Breast epithelium (tissue), 4 donors: ENCODE measurements at places on chromosomes 5 and 9. TPM values are rescaled to one million over a fixed set of nuclear protein-coding genes. Genes with fewer than 3 reads are reported as not detected.

GRCh38 chr5:152593388-152593787 is 188.3 kb upstream of the NMUR2 start:
- H3K4me3 ChIP-seq: no peak overlapping the region
- no peaks in the 10 kb centered on the region for H3K36me3 ChIP-seq
- H3K4me1 ChIP-seq: no peaks in the 10 kb centered on the region
- no peak overlapping the region for H3K27ac ChIP-seq

- H3K4me3 ChIP-seq: no peak overlapping the region
- peaks cover 11% of the 10 kb centered on the region for H3K4me1 ChIP-seq
- H3K36me3 ChIP-seq: no peaks in the 10 kb centered on the region
- DNase-seq: no peak
- no peak overlapping the region for H3K27ac ChIP-seq
Observed at GRCh38 chr5:73284985-73285384, 112.0 kb downstream of the TMEM174 start.

GRCh38 chr9:122164286-122164685 is 4.6 kb downstream of the MORN5 start:
- no peak overlapping the region for H3K27ac ChIP-seq
- DNase-seq: no peak
- H3K4me3 ChIP-seq: no peak overlapping the region
- H3K27me3 ChIP-seq: no peaks in the 10 kb centered on the region
- no peaks in the 10 kb centered on the region for H3K4me1 ChIP-seq
- no peaks in the 10 kb centered on the region for H3K36me3 ChIP-seq

GRCh38 chr9:74577956-74578355 is 80.8 kb downstream of the RORB start:
- H3K27me3 ChIP-seq: no peaks in the 10 kb centered on the region
- no peaks in the 10 kb centered on the region for H3K4me1 ChIP-seq
- no peaks in the 10 kb centered on the region for H3K36me3 ChIP-seq
- no peak for DNase-seq
- no peak overlapping the region for H3K27ac ChIP-seq

- H3K27ac ChIP-seq: no peak overlapping the region
- no peaks in the 10 kb centered on the region for H3K36me3 ChIP-seq
- no peak overlapping the region for H3K4me3 ChIP-seq
- DNase-seq: no peak
- H3K4me1 ChIP-seq: no peaks in the 10 kb centered on the region
Observed at GRCh38 chr9:131942146-131942720, 137.4 kb downstream of the MED27 start.

Gene SLCO6A1
- not detected for total RNA-seq

DNA sequence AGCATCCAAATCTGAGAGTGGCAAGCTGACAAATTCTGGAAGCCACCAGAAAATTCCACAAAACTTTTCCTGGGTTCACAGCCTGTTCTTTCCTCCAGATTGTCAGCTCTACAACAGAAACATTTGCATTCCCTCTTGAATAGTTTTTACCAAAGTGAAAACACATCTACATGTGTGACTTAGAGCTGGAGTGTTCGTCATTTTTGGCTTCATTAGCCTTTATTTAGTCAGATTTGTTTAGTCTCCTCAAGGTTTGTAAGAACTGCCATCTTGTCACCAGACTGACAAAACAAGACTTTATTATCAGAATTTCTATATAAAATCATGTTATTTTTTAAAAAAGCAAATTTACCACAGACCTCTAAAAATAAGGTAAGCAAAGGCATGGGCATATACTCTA is 347.3 kb downstream of the TRIM36 start:
- H3K36me3 ChIP-seq: no peaks in the 10 kb centered on the region
- no peaks in the 10 kb centered on the region for H3K27me3 ChIP-seq
- no peak overlapping the region for H3K27ac ChIP-seq
- DNase-seq: no peak

DNA sequence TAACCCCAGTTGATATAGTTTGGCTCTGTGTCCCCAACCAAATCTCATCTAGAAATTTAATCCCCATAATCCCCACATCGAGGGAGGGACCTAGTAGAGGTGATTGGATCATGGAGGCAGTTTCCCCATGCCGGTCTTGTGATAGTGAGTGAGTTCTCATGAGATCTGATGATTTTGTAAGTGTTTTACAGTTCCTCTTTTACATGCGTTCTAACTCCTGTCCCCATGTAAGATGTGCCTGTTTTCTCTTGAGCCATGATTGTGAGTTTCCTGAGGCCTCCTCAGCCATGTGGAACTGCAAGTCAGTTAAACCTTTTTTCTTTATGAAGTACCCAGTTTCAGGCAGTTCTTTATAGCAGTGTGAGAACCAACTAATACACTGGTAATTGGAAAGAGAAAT is 73.6 kb downstream of the CDH12 start:
- H3K36me3 ChIP-seq: no peaks in the 10 kb centered on the region
- H3K27me3 ChIP-seq: no peaks in the 10 kb centered on the region
- H3K27ac ChIP-seq: no peak overlapping the region
- DNase-seq: no peak
- H3K4me1 ChIP-seq: no peaks in the 10 kb centered on the region
- H3K4me3 ChIP-seq: no peak overlapping the region

DNA sequence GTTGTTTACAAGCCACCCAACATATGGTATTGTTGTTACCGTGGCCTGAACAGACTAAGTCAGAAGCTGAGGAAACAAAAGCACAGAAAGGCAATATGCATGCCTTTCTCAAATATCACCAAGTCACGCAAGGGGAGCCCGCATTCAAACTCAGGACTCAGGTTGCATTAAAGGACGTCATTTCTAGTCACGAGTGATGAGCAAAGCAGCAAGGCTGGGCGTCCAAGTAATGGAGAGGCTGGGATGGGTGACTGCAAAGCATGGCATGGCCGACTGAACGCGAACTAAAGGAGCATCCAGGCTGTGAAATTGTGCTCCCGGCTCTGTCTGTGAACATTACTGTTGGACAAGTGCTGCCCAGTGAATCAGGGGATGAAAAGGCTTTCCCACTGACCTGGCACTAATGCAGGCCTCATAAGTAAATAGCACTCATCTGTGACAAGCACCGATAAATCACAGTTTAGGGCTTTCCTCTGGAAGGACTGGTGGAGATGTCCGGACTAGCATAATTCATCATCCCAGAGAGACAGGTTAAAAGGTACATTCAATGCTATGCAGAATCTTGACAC is 202.8 kb downstream of the SPOCK1 start:
- no peaks in the 10 kb centered on the region for H3K36me3 ChIP-seq
- no peak overlapping the region for H3K27ac ChIP-seq
- DNase-seq: no peak
- no peak overlapping the region for H3K4me3 ChIP-seq
- no peaks in the 10 kb centered on the region for H3K4me1 ChIP-seq

DNA sequence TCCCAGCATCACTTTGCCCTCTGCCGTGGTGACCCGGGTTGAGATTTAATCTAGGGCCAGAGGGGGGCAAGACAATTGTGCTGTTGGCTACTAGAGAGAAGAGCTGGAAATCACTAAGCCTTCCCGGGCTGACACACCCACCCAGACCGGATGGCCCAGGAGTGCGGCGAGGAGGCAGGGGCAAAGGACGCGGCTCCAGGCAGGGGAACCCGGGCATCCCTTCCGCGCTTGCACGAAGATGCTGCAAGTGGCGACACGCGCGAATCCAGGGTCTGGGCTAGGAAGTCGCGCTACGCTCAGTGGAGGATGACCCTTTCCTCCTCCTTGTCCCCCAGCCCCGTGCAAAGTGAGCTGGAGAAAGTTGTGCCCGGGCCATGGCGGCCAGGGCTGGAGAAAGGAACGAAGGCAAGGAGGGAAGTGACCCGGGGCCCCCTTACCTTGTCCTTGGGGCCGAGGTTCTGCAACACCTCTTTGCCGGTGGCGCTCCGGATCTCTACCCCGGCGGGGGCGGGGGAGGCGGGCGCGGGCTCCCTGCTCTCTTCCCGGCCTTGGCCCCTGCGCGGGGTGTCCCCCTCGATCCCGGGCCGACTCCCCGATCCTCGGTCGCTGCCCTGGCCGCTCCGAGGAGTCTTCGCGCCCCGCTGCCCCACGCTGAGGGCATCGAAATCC is 693 bp downstream of the DPYSL3 start:
- DNase-seq: no peak
- H3K4me1 ChIP-seq: no peaks in the 10 kb centered on the region
- peak overlapping the region; percentile 85 for H3K4me3 ChIP-seq
- H3K27ac ChIP-seq: peak overlapping the region; percentile 72

Gene NUDT12
- total RNA-seq: 31.0 TPM

DNA sequence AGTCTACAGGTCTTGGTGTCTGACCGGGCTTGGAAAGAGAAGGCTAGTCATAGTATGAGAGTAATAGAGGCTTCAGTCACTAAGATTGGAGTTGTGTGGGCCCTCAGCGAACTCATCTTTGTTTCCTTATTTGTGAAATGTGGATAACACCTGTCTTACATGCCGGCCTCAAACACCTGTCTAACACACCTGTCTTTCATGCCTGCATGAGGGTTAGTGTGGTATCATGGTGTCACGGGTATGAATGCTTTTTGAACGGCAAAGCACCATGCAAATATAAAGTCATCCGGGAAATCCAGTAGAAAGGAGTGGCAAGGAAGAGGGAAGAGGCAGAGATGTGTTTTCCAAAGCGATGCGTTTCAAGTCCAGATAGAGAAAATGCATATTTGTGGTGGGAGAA is 25.5 kb downstream of the GRAMD2B start:
- H3K27ac ChIP-seq: peak overlapping the region; percentile 86
- no peak for DNase-seq

Gene GARIN3
- not detected for total RNA-seq

Gene GNA14
- total RNA-seq: 1.8 TPM

Gene IL3
- not detected for total RNA-seq

GRCh38 chr9:89701221-89701798 is 96.5 kb downstream of the GADD45G start:
- H3K4me3 ChIP-seq: no peak overlapping the region
- DNase-seq: no peak

DNA sequence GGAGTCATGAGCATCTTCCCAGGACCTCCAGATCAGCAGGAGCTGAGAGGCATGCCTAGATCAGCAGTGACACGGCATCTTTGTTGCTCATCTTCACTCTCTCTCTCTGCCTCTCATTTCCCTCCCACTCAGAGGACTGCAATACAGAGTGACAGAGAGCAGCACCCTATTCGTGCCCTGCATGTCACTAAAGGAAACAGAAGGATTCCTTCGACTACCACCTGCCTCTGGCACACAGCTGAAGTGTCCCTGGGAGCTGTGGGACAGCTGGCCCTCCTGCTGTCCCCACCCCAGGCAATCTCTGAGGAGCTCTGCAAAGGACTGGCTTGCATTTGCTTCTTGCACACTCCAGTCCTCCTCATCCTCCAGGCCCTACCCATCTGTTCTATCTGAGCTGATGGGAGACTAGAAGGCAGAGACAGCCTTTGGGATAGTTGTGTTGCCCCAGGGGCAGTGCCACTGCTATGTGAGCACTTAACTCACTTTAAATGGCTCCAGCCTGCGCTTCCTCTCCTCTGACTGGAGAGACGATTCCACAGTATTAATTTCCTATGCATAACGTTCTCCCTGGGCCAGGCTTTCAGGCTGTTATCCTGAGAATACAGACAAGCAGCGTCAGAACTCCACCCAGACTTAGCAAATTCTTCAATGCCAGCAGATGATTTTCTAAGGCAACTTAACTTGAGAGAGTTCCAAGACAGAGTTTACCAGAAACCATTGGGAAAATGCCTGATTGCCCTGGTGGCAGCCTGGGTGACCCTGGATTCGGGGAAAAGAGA is 167.6 kb upstream of the MAP1B start:
- no peak overlapping the region for H3K4me3 ChIP-seq
- H3K27ac ChIP-seq: no peak overlapping the region
- H3K27me3 ChIP-seq: no peaks in the 10 kb centered on the region
- DNase-seq: no peak
- H3K4me1 ChIP-seq: no peaks in the 10 kb centered on the region
- H3K36me3 ChIP-seq: no peaks in the 10 kb centered on the region

DNA sequence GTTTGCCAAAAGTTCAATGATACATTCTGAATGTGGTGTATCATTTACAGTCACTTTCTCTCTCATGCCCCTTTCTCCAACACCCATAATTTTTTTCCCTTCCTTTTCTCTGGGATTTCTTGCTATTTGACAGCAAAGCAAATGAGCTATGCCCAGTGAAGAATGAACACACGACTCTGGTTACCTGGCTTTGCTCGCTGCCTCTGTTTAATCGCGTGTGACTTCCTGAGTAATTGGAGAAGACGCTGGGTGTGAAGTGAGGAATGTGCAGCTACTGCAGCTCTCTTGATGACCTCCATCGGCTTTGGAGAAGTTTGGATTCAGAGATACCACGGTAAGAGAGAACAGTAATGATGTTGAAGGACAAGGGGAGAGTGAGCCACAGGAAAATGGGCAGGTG is 651.8 kb downstream of the KIF4B start:
- no peaks in the 10 kb centered on the region for H3K36me3 ChIP-seq
- no peaks in the 10 kb centered on the region for H3K4me1 ChIP-seq
- no peak overlapping the region for H3K4me3 ChIP-seq
- H3K27ac ChIP-seq: no peak overlapping the region
- no peaks in the 10 kb centered on the region for H3K27me3 ChIP-seq

GRCh38 chr9:35688558-35689541 is 875 bp downstream of the TPM2 start:
- DNase-seq: no peak
- H3K4me1 ChIP-seq: peaks cover 3% of the 10 kb centered on the region
- H3K36me3 ChIP-seq: no peaks in the 10 kb centered on the region
- H3K4me3 ChIP-seq: peak overlapping the region; percentile 68
- no peaks in the 10 kb centered on the region for H3K27me3 ChIP-seq

Gene PDZD2
- 23.3 TPM for total RNA-seq

Gene PCDHA8
- total RNA-seq: 0.88 TPM
